ENCODE measurements at places on chromosomes 3 and 15.

GRCh38 chr3:157594413-157594812 lies 91.2 kb upstream of the VEPH1 start:
- no peak for DNase-seq

- DNase-seq = no peak
Observed at GRCh38 chr3:156694536-156694935, 20.1 kb downstream of the TIPARP start.

DNA sequence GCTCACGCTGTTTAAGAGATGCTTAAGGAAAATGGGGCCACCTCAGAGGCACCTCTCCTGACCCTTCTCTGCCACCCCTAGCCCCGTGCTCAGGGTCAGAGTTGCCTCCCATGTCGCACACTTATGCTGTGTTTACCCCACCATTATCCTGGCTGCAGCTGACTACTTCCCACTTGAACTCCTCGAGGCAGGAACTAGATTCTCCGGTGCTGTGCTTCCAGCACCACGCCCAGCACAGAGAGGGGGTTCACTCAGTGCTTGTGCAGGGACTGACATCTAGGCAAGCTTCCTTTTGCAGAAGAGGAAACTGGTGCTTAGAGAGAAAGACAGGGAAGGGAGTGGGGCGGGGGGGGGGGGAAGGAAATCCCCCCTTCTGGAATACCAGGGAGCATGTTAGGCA lies 340.1 kb downstream of the RORA start:
- no peak for DNase-seq

- DNase-seq = no peak
Observed at GRCh38 chr3:48428572-48429316, 1.1 kb downstream of the PLXNB1 start.

DNA sequence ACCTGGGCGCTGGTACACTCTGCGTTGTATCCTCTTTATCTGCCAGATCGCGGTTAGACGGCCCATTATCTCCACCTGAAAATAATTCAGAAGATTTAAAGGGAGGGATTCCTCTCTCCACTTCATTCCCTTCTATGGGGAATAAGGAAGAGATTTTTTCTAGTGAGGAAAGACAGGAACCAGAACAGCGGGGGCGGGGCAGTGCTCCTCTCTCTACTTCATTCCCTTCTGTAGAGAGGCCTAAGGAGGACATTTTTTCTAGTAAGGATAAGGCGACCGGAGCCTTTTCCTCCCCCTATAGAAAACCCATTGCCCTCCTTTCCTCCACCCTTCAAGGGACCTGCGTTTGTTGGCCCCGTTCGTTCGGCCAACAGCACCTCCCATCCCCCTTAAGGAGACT lies 8.3 kb upstream of the LIPH start:
- no peak for DNase-seq
